NCI-H2107 (cell line): ENCODE measurements at places on chromosomes 4 and X.

- peak; percentile 1 for DNase-seq
Observed at GRCh38 chrX:38514016-38514854, 47.1 kb upstream of the TSPAN7 start.

DNA sequence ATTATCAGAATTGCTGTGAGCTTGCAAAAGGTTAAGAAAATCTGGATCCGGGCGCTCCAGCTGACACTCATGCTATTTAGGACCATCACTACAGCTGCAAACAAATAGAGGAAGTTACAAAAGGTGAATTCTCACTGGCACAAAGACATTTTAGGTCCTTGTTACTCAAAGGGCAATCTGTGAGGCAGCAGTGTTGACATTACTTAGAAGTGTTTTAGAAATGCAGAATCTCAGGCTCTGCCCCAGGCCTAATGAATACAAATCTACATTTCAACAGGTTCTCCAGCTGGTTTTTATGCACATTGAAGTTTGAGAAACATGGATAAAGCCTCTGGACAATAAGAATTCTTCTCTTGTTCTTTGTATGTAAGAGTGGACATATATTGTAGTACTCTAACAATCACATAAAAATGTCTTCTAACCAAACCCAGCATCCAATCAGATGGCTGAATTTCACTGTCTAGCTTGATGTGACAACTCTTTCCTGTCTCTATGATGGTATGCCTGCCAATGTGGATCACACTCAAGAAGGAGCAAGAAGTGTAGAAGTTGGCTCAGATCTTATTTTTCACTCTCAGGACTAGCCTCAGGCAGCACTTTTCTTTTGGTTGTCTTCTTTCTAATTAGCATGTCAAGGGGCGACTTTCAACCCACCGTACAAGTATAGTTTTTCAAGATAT, 18.8 kb downstream of the SLC7A11 start:
- no peak for DNase-seq

GRCh38 chrX:111164728-111165127, 68.7 kb downstream of the PAK3 start:
- DNase-seq, result no peak

DNA sequence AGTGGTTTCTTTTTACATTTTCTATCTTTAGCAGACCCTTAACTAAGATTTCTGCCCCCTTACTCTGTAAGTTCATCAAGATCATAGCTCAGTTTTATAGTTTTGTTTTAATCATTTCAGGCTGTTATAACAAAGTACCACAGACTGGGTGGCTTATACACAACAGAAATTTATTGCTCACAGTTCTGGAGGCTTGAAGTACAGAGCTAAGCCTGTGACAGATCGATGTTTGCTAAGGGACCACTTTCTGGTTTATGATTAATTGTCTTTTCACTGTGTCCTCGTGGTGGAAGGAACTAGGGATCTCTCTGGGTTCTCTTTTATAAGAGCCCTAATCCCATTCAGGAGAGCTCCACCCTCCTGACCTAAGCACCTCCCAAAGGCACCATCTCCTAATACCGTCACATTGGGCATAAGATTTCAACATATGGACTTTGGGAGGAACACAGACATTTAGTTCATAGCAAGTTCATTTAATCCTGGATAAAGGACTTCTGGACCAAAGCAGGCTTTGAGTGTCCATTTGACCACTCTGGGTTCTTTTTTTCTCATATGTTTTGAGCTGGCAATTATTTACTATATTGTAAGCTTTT, 137.0 kb upstream of the IL15 start:
- no peak for DNase-seq

- no peak for DNase-seq
Observed at GRCh38 chr4:41646862-41647261, 101.7 kb downstream of the PHOX2B start.

DNA sequence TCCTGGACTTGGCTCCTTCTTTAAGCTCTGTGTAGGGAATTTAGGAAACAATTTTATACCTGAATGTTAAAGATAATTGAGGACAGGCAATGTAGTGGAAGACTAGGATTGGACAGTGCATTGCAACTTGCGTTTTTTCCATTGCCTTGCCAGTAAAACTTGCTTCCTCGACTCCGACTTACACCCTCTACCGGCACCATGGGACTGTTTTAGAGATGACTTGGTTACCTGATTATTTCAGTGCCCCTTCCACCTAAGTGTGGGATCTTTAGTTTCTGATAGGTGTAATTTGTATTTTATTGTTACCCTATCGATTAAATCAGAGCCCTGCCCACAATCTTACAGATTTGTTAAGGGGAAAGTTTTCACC, 1.2 kb downstream of the PRPS1 start:
- DNase-seq, result no peak
